ENCODE measurements at places on chromosomes 4 and X. TPM values are rescaled to one million over a fixed set of nuclear protein-coding genes. Genes with fewer than 3 reads are reported as not detected.

The COX7B2 gene
- not detected for polyA plus RNA-seq

The DCLK2 gene
- polyA plus RNA-seq, result 11.3 TPM

The USP17L11 gene
- not detected for polyA plus RNA-seq

The TMEM31 gene
- 1.5 TPM for polyA plus RNA-seq

The SCML2 gene
- polyA plus RNA-seq, result 8.5 TPM

DNA sequence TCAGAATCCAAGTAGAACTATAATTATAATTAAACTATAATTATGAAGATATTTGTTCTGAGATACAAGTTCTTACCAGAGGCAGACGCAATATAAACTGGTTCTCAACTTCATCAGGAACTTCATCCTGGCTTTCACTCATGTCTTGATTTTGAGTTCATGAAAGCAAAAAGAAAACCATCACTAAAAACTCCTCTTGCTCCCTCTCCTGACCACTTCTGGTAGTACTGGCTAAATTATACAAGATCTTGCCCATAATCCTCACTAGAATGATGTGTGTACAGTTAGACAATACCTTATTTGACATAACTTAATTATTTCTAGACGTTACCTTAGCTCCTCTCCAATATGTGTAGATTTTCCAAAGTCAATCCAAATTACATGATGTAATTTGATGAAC is 3.7 kb downstream of the TAF7L start:
- DNase-seq, result peak; percentile 21

GRCh38 chrX:138018145-138018799 is 452.3 kb downstream of the ZIC3 start:
- no peak for DNase-seq

DNA sequence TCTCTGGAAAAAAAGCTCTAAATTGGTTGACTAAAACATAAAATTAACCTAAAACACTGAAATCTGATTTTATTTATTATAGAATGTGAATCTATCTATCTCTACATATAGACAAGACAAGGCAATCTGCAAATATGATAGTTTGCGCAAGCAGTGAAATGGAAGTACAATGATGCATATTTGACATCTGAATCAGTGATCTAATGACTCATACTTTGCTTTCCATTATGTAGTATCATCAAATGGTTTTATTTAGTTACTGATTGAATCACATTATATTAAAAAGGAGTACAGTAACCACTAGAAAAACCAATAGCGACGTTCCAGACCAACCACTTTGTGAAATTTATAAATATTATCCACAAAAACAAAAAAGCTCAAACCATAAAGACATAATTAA is 1969.3 kb downstream of the PCDH7 start:
- DNase-seq, result no peak

DNA sequence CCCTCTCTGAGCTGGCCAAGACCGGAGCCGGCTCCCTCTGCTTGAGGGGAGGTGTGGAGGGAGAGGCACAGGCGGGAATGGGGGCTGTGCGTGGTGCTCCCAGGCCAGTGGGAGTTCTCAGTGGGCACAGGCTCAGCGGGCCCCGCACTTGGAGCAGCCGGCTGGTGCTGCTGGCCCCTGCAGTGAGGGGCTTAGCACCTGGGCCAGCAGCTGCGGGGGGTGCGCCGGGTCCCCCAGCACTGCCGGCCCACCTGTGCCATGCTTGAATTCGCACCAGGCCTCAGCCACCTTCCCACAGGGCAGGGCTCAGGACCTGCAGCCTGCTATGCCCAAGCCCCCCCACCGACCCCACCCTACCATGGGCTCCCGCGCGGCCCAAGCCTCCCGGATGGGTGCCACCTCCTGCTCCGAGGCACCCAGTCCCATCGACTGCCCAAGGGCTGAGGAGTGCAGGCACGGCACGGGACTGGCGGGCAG is 602.5 kb downstream of the KCTD8 start:
- DNase-seq, result no peak

All from right renal cortex interstitium (tissue), 3 donors.